EL (cell line): ENCODE measurements at places on chromosomes 6 and 20.

DNA sequence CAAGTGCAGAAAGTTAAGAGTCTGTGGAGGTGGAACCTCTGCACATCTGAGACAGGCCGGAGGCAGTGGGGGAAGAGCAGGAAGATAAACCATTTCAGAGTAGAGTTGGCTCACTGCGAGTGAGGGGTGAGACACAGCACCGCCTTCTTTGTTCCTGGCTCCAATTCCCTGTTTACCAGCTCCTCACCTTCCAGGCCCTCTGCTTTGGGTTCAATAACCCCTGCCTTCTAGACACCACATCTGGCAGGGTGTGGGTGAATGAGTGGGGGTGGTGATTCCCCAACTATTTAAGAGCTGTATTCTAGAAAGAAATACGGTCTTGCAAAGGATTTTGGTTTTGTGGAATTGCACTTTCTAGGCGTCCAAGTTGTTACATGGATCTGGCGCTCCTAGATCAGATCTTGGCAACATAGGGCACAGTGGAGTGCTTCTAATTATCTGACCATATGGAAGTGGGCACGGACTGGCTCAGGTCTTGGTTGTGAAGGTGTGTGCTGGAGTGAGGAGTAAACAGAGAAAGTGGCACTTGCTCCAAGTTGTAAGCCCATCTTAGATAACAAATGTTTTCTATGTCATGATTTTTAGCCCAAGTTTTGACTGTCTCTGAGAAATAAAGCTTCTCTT, 141.6 kb upstream of the NRN1 start:
- no peak for DNase-seq

DNA sequence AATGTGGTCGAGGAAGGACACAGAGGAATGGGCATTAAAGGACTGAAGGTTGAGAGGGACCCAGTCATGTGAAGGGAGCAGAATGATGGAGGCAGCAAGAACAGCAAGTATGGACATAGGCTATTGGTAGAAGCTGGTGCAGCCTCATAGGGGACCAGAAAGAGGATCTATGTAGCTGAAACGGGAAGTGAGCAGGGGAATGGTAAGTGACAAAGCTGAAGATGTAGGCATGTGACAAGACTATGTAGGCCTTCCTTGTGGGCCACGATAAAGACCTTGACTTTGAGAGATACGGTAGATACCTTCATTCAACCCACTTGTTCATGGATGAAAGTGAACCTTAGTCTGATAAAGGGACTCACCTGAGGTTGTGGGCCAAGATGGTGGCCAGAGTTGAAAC, 3.5 kb downstream of the CTNNBL1 start:
- DNase-seq = no peak

DNA sequence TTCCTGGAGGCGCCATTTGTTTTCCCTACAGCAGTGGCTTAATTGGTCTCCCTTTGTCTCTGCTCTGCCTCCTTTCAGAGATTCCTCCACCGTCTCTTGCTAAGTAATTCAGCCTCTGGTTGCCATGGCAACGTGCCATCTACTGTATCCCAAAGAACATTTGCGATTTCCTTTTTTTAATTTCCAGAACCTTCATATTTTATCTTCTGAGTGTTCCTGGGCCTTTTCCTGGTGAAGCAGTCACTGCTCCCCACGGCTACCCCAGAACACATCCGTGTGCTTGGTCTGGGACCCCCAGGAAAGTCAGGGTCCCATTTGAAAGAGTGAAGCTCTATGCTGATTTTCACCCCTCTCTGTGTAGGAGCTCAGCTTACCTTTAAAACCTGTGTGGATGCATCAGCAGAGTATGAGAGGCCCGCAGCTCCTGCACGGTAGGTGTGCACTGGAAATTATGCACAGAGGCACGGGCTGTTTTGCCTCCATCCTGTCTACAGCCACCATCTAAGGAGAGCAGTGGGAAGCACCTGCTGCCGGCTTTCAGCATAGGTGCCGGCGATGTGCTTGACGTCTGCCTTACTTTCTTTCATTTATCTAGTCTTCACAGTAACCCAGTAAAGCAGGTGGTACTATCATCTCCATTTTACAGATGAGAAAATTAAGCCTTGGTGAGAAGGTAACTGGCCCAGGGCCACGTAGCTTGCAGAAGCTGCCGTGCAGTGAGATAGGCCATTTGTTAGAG, 122.8 kb downstream of the SYCP2 start:
- no peak for DNase-seq

- no peak for DNase-seq
Observed at GRCh38 chr6:101400326-101401135, 7.0 kb downstream of the GRIK2 start.

- no peak for DNase-seq
Observed at GRCh38 chr6:46393161-46393939, 97.9 kb downstream of the RCAN2 start.

- peak; percentile 34 for DNase-seq
Observed at GRCh38 chr6:11232770-11233626, 530 bp upstream of the NEDD9 start.

DNA sequence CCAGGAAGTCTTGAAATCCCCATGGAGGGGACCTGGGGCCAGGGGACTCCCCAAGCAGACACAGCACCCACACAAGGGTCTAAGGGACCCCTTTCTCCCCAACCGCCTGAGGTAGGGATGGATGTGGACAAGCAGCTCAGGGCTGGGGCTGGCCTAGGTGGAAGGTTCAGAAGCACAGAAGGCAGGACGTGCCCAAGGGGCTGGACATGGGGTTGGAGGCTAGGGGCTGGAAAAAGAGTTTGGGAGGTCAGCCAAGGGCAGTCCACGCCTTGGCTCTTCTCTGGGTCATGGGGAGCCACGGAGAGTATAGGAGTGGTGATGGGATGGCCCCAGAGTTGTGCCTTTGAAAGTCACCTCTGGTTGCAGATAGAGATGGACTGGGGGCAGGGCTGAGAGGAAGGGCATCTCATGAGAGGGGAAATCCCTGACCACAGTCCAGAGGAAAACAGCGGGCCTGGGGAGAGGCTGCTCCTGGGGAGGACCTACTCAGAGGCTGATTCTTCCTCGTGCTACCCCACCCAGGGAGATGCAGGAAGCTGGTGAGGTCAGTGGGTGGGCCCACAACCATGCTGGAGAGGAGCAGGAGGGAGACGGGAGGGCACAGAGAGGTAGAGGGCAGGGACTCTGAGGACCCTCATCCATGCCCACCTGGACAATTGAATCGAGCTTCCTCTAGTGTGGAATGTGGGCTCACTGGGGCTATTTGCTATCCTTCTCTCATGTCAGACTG, 2.5 kb upstream of the HSPA12B start:
- no peak for DNase-seq

DNA sequence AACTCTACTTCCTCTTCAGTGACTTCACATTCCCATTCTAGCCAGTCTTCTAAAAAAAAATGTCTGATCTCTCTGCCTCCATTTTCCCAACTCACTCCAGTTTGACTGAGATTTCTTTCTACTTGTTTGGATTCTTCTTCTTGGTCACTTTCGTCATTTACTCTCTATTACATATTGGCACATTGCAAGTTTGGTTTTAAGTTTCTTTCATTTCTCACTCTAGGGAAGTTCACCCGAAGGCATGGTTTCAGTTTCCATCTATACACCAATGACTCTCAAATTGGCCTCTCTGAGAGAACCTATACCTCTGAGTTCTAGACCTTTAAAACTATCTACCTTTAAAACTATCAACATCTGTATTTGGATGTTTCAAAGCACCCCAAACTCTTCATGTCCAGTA, 51.3 kb downstream of the CD109 start:
- no peak for DNase-seq

- DNase-seq = no peak
Observed at GRCh38 chr6:143752459-143752858, 74.7 kb downstream of the PHACTR2 start.

- no peak for DNase-seq
Observed at GRCh38 chr6:43768506-43768860, 1.5 kb upstream of the VEGFA start.

- DNase-seq = no peak
Observed at GRCh38 chr6:99668036-99668705, 61.5 kb downstream of the PRDM13 start.

- no peak for DNase-seq
Observed at GRCh38 chr6:31878222-31878621, 575 bp downstream of the SLC44A4 start.

DNA sequence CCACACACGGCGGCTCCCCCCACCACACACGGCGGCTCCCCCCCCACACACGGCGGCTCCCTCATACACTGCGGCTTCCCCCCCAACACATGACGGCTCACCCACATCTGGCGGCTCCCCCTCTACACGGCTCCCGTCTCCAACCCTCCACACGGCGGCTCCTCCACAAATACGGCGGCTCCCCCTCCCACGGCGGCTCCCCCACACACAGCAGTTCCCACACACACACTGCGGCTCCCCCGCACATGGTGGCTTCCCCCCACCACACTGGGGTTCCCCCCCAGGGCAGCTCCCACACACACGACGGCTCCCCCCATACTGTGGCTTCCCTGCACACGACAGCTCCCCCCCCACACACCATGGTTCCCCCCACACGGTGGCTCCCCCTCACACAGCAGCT, 98.0 kb downstream of the TTLL2 start:
- DNase-seq = no peak

DNA sequence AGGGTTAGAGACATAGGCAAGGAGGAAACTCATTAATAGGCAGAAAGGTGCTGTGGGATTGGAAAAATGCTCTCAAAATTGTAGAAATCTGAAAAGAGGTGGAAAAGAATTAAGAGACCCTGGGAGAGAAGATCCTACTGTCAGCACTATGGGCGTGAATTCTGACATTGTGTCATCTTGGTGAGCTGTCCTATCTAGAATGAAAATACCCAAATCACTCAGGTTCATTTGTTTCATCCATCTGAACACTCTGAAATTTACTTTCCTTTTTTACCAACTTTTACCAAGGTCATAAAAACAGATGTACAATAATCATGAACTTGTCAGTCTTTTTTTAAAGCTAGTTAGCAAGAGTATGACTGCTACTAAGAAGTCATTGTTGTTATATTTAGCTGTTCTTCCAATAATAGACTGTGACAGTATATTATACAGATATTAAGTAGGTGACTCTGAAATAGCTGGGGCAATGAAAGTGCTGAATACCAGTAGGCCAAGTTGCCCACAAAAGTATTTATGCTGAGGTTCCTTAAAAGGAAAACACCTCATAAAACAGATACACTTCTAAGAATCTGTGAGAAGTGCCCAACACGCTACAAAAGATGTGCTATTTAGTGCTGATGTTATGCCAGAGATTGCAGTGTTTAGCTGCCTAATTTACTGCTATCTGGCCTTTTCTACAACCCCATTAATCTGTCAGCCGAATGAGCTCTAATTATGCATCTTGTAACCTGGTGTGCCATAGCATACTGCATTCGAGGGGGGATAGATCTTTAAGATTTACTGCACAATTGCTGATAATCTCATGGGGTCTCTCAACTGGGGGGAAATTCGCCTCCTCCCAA, 217.5 kb upstream of the SUPT3H start:
- DNase-seq = no peak

DNA sequence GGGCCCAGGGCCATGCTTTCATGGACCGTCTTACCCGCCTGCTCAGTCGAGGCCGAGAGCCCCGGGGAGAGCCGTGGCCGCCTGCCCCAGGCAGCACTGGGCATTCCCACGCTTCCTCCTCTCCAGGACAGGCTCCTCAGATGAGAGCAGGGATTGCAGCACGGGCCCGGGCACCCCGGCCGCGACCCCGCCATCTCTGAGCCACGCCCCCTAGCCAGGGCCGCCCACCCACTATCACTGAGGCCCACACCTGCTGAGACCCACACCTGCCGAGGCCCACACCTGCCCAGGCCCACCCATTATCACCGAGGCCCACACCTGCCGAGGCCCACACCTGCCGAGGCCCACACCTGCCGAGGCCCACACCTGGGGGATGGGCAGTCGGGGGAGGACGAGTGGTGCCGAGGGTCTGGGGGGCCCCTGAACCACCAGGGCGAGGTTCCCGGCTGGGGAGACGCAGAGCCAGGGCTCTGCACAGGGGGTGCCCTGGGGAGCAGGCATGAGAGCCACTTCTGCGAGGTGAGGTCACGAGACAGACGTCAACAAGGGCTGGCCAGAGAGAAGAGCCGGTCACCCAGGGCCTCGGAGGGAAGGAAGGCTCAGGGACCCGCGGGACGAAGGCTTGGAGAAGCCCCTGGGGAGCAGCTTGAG, 235.6 kb downstream of the ERMARD start:
- DNase-seq = no peak

DNA sequence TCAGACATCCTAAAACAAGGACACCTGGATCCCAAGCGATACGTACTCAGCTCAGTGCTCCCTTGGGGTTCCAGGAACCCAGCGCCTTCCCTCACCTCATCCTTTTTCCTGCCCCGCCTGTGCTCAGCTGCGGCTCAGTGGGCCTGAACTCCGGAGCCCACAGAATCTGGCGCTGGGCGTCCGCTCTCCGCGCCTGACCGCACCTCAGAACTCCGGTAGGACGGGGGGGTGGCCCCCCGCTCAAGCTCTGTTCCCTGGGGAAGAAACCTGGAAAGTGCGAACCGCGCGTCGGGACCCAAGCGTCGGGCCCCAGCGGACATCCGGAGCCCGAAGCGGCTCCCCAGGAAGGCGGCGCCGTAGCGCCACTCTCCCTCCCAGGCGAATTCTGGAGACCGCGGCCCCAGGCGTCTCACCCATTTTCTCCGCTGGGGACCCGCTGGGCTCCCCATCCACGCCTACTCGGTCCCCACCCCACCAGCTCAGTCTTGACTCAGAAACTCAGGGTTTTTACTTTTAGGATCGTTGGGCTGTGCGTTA, 336 bp upstream of the LY6G5C start:
- DNase-seq = peak; percentile 60

GRCh38 chr6:148521158-148521557, 178.5 kb downstream of the SASH1 start:
- DNase-seq = no peak

DNA sequence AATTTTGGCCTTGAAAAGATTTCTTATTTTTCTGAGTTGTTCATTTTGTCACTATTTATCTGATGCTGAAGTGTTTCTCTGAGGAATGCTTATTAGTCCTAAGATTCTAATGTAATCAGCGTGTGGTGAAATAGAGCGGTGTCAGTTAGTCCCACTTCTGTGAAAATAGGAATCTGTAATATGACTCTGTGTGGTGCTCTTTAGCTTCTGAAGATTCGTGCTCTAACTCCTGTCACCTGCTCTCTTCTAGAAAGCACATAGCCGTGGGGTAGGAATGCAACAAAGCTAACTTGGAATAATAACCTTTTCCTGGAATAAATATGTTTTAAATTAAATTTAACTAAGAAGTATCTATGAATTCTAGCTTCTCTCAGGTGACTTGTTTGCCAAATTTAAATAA, 90.4 kb downstream of the BCKDHB start:
- no peak for DNase-seq

- DNase-seq = no peak
Observed at GRCh38 chr6:33190504-33191107, 1.7 kb downstream of the COL11A2 start.

- no peak for DNase-seq
Observed at GRCh38 chr6:112113918-112114317, 26.5 kb downstream of the FAM229B start.

DNA sequence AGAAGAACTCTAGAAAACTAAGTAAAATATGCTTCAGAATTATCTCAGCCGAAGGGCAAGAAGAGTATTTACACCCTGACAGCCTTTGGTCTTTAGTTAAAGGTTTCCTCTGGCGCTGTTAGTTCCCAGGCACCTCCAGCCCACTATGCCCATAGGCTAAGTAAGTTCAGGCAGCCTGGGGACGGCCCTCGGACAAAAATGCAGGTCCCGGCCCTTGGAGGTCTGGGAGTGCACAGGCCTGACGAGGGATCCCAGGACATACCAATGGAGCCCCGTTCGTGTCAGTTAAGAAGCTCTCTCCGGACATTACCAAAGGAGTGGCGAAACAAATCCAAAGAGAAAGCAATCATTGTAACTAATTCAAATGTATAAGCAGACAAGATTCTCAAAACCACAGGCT, 311.8 kb downstream of the CD83 start:
- DNase-seq = no peak
